Hindlimb muscle (tissue), 1 donor: ENCODE measurements at places on chromosomes 12 and 14.

- peak; percentile 32 for DNase-seq
These were observed 68.0 kb downstream of the RNF34 start for GRCh38 chr12:121467638-121468498.

DNA sequence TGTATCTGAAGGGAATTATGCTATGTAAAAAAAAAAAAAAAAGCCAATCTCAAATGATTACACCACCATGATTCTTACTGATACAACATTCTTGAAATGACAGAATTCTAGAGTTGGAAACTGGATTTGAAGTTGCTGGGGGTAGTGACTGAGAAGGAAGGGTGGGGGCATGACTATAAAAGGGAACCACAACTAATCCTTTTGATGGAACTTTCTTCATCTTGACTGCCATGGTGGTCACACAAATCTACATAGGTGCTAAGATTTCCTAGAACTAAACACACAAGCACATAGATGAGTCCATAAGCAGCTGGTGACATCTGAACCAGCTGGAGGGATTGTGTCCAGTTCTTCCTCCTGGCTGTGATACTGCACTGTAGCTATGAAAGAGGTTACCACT lies 51.4 kb downstream of the CLMN start:
- DNase-seq = no peak

DNA sequence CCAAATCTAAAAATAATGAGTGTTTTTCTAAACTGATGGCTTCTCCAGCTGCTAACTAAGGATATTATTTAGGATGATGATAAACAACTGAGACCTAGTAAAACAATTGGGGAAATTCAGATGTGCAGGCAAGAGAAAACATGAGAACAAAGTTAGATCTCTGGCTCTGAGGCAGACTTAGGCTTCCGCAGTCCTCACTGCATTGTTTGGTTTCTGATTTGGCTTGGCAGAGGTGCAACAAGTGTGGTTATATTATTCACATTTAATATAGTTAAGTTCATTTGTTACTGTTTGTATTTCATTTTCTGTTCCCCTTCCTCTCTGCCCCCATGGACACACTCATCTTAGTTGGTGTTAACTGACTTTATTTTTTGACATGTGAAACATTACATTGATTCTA lies 30.2 kb upstream of the NR1H4 start:
- DNase-seq = no peak

DNA sequence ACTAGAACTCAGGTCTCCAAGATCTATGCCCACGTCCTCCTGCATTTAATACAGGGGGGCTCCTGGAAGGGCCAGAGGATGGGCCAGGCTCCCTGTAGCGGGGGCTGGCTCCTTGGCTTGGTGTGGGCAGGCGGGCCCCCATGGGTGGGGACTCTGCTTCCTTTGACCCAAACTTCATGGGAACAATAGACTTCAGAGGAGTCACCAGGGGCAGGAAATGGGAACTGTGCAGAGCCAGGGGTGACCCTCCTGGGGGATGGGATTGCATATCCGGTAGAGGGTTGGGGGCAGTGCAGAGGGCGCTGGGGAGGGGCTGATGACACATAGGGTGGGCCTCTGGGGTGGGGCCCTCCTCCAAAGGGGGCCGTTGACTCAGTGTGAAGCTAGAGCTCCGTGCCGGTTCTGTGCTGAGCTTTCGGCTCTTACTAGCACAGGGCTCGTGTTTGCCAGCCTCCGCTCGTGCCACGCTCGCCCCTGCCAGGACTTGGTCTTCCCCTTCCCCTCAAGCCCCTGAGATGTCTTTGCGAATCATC lies 4.6 kb downstream of the TEAD4 start:
- no peak for DNase-seq

GRCh38 chr14:98840091-98840490 lies 431.9 kb downstream of the BCL11B start:
- DNase-seq = no peak

GRCh38 chr14:91888641-91889476 lies 21.5 kb upstream of the TC2N start:
- DNase-seq = no peak

GRCh38 chr12:27076928-27077327 lies 5.5 kb downstream of the C12orf71 start:
- DNase-seq = no peak

DNA sequence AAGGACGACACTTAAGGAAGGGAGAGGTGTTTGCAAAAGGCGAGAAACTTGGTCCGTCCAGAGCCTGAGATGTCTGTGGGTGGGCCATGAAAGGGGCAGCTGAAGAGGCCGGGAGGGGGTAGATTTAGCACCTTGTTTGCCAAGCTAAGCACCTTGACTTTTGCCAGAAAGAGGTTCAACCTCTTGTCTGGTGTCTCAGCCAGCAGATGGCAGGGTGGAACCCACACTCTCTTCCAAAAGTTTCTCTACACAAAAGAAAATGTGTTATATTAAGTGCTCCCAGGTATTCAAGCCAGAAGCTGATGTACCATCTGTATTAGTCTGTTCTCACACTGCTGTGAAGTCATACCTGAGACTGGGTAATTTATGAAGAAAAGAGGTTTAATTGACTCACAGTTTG lies 69.9 kb downstream of the SUDS3 start:
- DNase-seq = no peak

DNA sequence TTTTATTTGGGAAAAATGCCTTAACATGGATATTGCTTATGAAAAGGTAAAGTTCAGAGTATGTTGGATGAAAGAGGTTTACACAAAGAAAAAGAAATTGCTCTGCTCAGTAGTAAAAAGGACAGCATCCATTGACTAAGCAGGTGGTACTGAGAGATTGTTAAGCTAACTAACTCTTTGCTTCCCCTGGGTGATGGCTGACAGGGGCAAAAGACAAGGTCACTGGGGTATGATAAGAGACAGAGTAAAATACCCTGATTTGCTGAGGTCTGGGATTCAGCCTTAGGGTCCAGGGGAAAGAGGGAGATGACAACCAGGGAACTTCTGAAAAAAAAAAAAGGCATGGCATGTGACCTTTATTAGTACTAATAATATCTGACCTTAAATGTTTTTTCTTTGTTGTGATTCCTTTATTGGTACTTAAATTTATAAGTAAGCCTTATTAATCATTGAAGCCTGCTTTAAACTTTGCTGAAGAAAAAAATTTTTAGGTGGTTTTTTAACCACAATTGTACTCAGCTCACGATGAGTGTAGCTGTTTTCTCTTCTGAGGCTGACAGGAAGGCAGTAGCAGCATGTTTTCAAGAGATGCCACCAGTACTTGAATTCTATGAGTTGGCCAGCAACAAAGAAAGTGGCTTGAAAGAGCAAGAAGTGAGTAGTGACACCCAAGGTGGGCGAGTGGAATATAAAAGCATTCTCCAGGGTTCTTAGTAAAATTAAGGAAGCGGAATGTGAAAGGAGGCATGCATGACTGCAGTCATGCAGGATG lies 43.7 kb upstream of the KITLG start:
- no peak for DNase-seq

- no peak for DNase-seq
These were observed 42.7 kb upstream of the CDK17 start for GRCh38 chr12:96442906-96443305.

- DNase-seq = no peak
These were observed 77.8 kb downstream of the ANKS1B start for GRCh38 chr12:99906786-99907579.

DNA sequence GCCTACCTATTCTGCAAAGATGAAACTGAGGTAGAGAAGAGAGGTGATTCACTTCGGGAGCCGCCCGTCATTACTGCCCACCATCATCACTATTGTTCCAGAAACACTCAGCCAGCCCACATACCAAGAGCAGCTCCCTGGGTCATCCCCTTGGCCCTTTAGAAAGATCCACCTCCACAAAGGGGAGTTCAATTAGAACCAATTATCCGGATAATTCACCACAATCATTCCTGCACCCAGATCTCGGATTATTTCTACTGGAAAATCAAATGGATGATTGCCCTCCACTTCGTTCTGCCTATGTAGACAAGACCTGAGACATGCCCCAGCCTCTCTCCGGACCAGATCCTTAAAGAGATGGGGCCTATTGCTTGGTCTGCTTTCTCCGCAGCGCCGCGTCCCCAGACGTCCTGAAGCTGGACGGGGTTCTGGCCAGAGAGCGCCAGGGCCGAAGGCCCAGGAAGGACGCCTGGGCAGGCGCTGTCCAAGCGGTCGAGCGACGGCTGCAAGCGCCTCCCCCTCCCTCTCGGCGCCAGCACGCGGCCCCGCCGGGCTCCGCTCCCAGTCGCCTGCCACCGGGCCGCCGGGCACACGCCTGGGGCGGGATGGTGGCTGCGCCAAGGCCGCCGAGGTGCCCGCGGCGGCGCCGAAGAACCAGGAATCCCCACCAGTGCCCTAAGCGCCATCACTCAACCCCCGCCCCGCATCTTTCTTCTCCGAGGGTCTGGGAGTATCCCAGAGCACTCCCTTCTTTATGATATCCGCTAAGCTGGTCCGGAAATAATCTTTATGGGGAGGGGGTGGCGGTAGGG lies 1.3 kb upstream of the ASCL1 start:
- no peak for DNase-seq

DNA sequence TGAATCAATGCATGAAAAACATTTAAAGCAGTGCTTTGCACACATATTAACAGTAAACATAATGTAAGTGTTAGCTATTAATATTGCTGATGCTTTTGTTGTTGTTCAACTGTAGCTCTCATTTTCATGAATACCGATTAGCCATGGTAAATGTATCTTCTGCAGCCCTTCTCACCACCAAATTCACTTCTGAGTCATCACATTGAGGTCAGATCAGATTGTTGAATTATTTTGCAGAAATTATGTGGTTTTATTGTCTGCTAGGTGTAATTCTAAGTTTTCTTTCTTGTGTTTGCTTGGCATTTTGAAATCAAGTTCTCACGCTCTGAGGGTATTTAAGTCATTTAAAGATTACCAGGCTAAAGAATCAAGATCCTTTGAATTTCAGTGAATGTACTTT lies 74.6 kb downstream of the AKAP6 start:
- no peak for DNase-seq

DNA sequence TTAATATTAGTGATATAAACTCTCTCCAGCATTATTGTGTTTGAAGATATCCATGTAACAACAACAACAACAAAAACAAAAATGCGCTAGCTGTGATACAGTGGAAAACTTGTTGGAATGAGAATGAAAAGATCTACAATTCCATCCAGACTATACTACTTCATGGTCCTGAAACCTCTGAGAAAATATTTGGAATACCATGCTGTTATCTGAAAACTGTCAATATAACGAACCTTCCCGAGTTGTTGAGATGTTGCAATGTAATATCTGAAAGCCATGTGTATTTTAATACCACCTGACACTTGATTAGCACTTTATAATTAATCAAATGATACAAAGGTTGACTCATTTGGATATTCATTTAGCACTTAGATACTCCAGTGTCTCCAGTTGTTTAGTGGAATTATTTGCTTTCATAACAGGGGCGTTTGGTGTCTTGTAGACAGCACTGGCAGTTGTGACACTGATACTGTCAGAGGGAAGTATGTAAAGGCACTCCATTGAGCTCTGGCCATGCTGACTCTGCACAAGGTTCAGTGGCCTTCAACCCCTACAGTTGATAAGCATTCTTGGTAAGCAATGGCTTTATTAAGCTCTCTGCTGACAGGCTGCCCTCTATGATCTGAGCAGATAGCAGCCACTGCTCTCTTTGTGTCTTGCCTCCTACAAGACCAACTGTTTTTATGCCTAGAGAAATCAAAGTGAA lies 447.1 kb upstream of the SEL1L start:
- DNase-seq = no peak

DNA sequence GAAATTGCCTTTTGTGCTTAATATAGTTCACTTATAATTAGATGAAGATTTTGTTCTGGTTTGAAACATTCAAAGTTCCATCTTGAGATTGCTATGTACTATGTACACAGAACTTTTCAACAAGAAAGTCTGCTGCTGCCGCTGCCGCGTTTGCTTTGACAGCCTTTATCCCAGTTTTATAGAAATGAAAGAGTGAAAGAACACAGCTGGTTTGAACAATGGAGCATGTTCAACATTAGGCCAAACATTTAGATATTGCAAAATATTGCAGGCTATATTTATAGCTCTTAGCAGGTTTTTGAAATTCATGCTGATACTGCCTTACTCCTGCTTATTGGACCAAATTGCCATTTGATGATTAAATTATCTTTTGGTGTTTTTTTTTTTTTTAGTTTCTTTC lies 299.8 kb upstream of the PRKD1 start:
- DNase-seq = no peak

DNA sequence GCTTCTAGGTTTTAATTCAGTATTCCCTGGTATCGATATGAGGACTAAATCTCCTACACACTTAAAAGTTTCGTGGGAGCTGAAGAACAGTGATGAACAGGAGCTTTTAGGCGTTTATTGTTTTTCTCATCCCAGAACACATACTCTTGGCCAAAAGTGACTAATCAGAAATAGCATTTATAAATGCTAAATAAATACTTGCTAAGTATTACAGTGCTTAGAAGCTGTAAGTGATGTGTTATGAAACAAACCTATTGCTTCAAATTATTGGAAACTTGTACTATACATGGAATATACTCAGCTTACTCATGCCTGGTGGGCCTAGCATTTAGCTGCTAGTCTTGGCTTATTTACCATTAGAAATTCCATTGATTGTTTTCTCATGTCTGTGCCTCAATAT lies 24.9 kb downstream of the FRS2 start:
- no peak for DNase-seq

GRCh38 chr14:55201219-55202101 lies 10.1 kb upstream of the DLGAP5 start:
- no peak for DNase-seq

GRCh38 chr12:2944401-2945047 lies 14.7 kb upstream of the TEAD4 start:
- peak; percentile 6 for DNase-seq

GRCh38 chr12:48903982-48904411 lies 21.3 kb downstream of the FKBP11 start:
- DNase-seq = peak; percentile 80

- no peak for DNase-seq
These were observed 41.1 kb downstream of the SERPINA3 start for GRCh38 chr14:94653321-94653720.

DNA sequence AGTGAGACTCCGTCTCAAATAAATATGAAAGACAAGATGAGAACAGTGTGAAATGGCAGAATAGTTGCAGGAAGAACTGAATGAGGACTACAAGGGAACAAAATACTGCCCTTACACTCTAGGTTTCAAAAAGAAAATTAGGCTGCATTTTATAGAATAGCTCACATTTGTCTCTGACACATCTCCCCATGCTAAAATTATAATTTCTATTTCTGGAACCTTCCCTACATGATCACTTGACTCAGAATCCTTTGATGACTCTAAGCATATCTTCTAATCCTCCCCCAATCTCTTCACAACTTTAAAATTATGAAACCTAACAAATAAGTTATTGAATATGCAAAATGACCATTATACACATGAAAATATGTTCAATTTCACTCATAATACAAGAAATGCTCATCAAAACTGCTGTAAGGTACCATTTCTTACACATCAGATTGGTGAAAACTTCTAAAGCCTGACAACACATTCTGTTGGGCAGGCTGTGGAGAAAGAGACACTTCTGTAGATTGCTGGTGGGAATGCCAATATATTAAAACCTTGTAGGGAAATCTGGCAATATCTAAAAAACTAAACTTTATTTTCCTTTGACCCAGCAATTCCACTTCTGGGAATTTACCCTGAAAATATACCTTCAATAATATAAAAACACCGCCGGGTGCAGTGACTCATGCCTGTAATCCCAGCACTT lies 4.3 kb upstream of the HIGD1C start:
- DNase-seq = no peak

GRCh38 chr12:56007564-56008559 lies 10.8 kb downstream of the SUOX start:
- DNase-seq = peak; percentile 29
